Left renal cortex interstitium (tissue), 4 donors: ENCODE measurements at places on chromosomes 6 and 20. TPM values are rescaled to one million over a fixed set of nuclear protein-coding genes. Genes with fewer than 3 reads are reported as not detected.

The EFCAB8 gene
- polyA plus RNA-seq, result 0.13 TPM

The SCAND1 gene
- 27.3 TPM for polyA plus RNA-seq

The SLC2A10 gene
- polyA plus RNA-seq, result 16.7 TPM

The NDRG3 gene
- 32.2 TPM for polyA plus RNA-seq

The COL19A1 gene
- polyA plus RNA-seq, result 3.3 TPM

The ZC2HC1B gene
- polyA plus RNA-seq, result not detected

The MAP1LC3A gene
- polyA plus RNA-seq, result 29.0 TPM

The OR12D3 gene
- polyA plus RNA-seq, result not detected

The SASH1 gene
- 28.4 TPM for polyA plus RNA-seq

The ABHD16B gene
- not detected for polyA plus RNA-seq

The RPP21 gene
- polyA plus RNA-seq, result 26.8 TPM

The APMAP gene
- 88.9 TPM for polyA plus RNA-seq

The SPATS1 gene
- polyA plus RNA-seq, result not detected

The POM121L2 gene
- not detected for polyA plus RNA-seq

The UBD gene
- polyA plus RNA-seq, result 0.62 TPM

The TMEM63B gene
- 28.7 TPM for polyA plus RNA-seq

The PGC gene
- 0.48 TPM for polyA plus RNA-seq

The JPH2 gene
- 1.6 TPM for polyA plus RNA-seq

The PPP1R16B gene
- 8.2 TPM for polyA plus RNA-seq

The UNC5CL gene
- polyA plus RNA-seq, result 8.7 TPM

The HLA-DOA gene
- 4.6 TPM for polyA plus RNA-seq

The SUMO4 gene
- polyA plus RNA-seq, result 1.8 TPM

The SCRT2 gene
- 0.08 TPM for polyA plus RNA-seq

The IL17A gene
- not detected for polyA plus RNA-seq

The TRDN gene
- 4.7 TPM for polyA plus RNA-seq

The DEFB132 gene
- not detected for polyA plus RNA-seq

The CLPSL2 gene
- not detected for polyA plus RNA-seq

The PKHD1 gene
- polyA plus RNA-seq, result 14.1 TPM

The OPN5 gene
- polyA plus RNA-seq, result 0.47 TPM

The PRPH2 gene
- 4.4 TPM for polyA plus RNA-seq

The FAXC gene
- polyA plus RNA-seq, result 5.1 TPM

The VSTM2L gene
- polyA plus RNA-seq, result 2.1 TPM

The LRP11 gene
- polyA plus RNA-seq, result 34.2 TPM

The EHMT2 gene
- polyA plus RNA-seq, result 65.6 TPM

The NNAT gene
- polyA plus RNA-seq, result 88.8 TPM

The SIRPG gene
- polyA plus RNA-seq, result not detected

The ADTRP gene
- 2.2 TPM for polyA plus RNA-seq

The BLTP3A gene
- 15.9 TPM for polyA plus RNA-seq

The GGTLC1 gene
- not detected for polyA plus RNA-seq

The BNIP5 gene
- polyA plus RNA-seq, result 0.09 TPM

The ME1 gene
- 2.5 TPM for polyA plus RNA-seq

The OTOR gene
- polyA plus RNA-seq, result not detected

The PRDM13 gene
- not detected for polyA plus RNA-seq

The ZBTB24 gene
- 13.6 TPM for polyA plus RNA-seq

The SPATA25 gene
- 7.4 TPM for polyA plus RNA-seq

The MPIG6B gene
- polyA plus RNA-seq, result 1.3 TPM

The C20orf202 gene
- polyA plus RNA-seq, result 0.57 TPM

The SIRPD gene
- polyA plus RNA-seq, result not detected

The PHF3 gene
- 68.6 TPM for polyA plus RNA-seq

The BRD2 gene
- 272 TPM for polyA plus RNA-seq

The IPCEF1 gene
- 6.6 TPM for polyA plus RNA-seq

The TTLL9 gene
- polyA plus RNA-seq, result 5.9 TPM

The ANKRD6 gene
- polyA plus RNA-seq, result 39.7 TPM
